Smooth muscle cell of trachea (primary cell): ENCODE measurements at places on chromosomes 6 and 20. TPM values are rescaled to one million over a fixed set of nuclear protein-coding genes. Genes with fewer than 3 reads are reported as not detected.

The PDYN gene
- total RNA-seq, result not detected in 2 replicates

The PRDM13 gene
- total RNA-seq, result not detected in 2 replicates

The CYP39A1 gene
- 1.3 and 1.7 TPM in 2 replicates for total RNA-seq

The HLA-A gene
- total RNA-seq, result 281 and 453 TPM in 2 replicates

The TTK gene
- 2.0 and 38.5 TPM in 2 replicates for total RNA-seq

The FAM83D gene
- 4.0 and 27.2 TPM in 2 replicates for total RNA-seq

The FAM50B gene
- 9.2 and 11.9 TPM in 2 replicates for total RNA-seq

The CRISP2 gene
- not detected in 2 replicates for total RNA-seq
